Effector memory CD8-positive, alpha-beta T cell (primary cell): ENCODE measurements at places on chromosomes 1 and 21.

- DNase-seq: no peak
Observed at GRCh38 chr1:159088050-159088449, 11.5 kb upstream of the AIM2 start.

DNA sequence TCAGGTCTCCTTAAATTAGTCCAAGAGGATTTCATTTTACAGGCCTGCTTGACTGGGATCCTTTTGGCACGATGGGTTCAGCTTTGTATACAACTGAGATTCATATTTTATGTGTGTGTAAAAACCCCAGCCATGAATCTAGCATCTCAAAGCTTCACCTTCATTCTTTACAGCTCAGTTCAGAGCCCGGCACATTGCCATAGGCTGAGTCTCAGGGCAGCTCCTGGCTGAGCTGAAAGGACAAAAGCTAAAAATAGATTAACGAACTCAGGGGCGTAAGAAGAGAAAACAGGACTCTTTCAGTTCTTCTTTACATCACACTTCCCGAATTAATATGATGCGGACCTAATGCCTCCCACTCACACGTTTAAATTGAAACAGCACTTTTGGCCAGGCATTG is 262.8 kb upstream of the PBX1 start:
- no peak for DNase-seq

- DNase-seq: no peak
Observed at GRCh38 chr21:41965461-41966013, 11.7 kb upstream of the C2CD2 start.

DNA sequence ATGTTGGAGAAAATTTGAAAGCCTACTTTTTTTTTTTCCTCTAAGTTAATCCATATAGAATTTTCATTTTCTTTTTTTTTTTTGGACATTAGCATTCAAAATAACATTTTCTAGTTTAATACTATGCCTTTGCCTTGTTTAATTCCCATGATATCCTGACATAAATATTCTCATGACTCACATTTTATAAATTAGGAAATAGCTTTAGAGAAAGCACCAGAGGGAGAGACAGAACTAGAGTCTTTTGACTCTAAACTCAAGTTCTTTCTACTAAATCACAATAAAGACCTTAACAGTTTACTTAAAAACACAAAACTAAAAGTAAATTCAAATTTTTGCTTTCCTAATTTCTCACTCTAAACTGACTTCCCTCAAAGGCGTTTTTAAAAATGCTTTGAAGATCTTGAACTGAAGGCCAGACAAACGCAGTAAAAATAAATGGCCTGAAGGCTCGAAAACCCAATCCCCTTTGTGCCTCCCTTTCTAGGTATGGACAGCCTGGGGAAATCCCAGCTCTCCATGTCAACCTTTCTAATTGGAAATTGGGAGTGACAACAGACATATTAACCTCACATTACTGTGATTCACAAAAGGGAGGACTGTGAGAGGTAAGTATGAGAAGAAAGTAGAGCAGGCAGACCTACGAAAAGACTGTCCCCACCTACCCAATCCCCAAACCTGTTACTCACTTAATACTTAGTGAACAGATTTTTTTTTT is 104.6 kb downstream of the ENAH start:
- DNase-seq: no peak

- no peak for DNase-seq
Observed at GRCh38 chr1:97004054-97004453, 282.5 kb downstream of the PTBP2 start.

DNA sequence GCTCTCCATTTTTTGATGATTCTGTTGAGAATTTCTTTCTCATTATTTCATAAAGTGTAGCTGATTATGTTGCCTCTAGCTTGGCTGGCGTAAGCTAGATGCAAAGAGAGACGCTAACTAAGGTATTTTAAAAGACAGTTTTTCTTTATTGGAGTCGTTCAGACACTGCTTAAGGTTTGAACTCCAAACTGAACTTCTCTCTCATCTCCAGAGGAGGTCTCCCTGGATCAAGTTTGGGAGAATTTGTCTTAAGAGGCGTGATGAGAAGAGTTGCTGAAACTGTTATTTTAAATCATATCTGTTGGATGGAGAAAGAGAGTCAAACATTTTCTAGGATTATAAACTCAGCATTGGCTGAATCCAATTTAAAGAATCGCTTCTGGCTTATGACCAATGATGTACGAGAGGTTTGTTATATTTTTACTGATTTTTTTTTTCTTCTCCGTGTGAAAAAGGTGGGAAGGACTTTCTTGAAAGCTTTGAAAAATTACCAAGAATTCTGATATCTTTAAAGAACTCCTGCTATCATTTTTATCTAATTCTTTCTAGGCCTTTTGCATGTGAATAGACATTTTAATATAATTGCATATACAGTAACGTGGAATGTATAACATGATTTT is 34.0 kb downstream of the MAP3K7CL start:
- no peak for DNase-seq

GRCh38 chr1:220164517-220164916 is 70.6 kb downstream of the IARS2 start:
- no peak for DNase-seq

DNA sequence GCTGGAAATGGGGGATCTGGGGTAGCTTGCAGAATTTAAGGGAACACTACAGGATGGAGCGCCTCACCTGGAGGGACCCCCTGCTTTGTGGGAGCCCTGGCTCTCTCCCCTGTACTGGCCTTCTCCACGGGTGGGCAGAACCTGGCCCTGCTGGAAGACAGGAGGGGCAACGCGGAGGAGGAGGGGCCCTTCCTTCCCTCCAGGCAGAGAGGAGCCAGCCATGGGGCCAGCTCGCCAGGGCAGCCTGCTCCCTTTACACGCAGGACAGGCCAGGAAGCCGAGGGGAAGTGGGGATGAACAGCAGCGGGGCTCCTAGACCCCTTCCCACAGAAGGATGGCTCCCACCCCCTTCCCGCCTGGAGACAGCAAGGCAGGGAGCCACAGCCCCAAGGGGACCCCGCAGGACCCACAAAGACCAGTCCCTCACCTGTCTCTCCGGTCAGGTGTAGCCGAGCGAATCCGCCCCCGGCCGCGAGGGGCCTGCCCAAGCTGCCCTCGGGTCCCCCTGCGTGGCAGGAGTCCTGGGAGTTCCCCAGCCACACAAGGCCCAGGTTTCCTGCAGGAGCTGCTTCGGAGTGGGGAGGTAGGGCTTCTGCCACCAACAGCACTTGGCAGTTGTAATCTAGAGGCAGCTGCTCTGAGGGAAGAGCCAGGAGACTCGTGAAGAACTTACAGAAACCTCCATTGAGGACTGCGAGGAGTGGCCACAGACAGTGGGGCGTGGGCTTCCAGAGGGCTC is 1.6 kb upstream of the SLC19A1 start:
- DNase-seq: no peak

DNA sequence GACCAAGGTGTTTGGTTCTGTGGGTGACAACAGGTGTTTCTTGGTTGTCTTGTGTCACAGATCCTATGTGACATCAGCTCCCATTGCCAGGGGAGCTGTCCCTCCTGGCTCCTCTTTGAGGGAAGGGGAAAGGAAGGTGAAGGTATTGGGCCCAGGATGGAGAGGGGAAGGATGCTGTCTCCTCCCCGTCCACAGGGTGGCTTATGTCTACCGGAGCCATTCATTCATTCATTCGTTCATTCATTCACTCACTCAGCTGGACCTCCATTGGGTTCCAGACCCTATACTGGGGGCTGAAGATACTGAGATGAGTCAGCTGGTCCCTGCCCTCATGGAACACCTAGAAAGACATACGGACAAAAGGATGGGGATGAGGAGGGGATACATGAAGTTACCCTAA is 38.9 kb downstream of the EPHB2 start:
- no peak for DNase-seq

- no peak for DNase-seq
Observed at GRCh38 chr1:232477728-232478127, 152.2 kb downstream of the SIPA1L2 start.

- no peak for DNase-seq
Observed at GRCh38 chr1:35173909-35174540, 18.9 kb downstream of the SFPQ start.

GRCh38 chr1:238139713-238140112 is 249.0 kb upstream of the ZP4 start:
- DNase-seq: no peak

DNA sequence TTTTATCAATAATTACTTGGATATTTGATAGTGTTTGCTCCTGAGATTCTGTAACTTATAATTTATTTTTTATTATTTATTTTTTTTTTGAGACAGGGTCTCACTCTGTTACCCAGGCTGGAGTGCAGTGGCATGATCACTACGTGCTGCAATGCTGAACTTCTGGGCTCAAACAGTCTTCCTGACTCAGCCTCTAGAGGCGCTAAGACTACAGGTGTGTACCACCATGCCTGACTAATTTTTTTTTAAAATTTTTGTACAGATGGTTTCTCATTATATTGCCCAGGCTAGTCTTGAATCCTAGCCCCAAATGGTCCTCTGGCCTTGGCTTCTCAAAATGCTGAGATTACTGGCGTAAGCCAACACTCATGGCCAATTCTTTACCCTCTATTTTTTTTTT is 845.5 kb upstream of the ADGRL4 start:
- no peak for DNase-seq

DNA sequence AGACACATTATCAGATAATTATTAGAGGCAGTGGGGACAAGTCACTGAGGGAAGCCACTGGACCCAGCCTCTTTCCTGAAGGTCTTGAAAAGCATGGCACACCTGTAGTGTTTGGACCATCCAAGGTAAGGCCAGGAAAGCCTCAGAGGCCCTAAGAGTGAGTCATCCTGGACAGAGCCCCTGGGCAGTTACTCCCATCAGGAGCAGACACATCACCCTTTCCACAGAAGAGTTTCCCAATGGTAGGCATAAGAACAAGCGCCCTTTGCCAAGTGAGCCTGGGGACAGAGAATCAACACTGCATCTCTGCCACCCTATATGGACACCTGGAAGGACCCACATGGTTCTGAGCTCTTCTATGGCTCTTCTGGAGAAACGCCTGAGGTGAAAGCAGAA is 136.0 kb downstream of the PLXNA2 start:
- DNase-seq: no peak

- DNase-seq: no peak
Observed at GRCh38 chr1:225458222-225458631, 30.4 kb upstream of the LBR start.

DNA sequence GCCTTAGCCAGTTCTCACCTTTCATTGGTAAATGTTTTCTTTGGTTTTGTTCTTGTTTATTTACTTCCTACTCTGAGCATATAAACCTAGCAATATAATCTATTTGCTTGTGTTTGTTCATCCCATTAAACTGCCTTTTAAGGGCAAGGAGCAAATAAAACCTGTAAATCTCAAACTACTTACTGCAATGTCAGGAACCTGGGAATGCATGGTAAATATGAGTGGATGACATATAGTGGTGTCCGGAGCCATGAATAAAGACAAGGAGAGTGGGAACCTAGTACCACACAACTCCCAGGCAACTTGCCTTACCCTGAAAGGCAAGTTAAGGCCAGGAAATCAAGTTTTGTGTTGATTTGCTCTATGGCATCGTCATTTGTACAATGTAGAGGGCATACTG is 1133.7 kb upstream of the NCAM2 start:
- DNase-seq: no peak

- DNase-seq: no peak
Observed at GRCh38 chr21:43771698-43772424, 4.2 kb downstream of the CSTB start.

DNA sequence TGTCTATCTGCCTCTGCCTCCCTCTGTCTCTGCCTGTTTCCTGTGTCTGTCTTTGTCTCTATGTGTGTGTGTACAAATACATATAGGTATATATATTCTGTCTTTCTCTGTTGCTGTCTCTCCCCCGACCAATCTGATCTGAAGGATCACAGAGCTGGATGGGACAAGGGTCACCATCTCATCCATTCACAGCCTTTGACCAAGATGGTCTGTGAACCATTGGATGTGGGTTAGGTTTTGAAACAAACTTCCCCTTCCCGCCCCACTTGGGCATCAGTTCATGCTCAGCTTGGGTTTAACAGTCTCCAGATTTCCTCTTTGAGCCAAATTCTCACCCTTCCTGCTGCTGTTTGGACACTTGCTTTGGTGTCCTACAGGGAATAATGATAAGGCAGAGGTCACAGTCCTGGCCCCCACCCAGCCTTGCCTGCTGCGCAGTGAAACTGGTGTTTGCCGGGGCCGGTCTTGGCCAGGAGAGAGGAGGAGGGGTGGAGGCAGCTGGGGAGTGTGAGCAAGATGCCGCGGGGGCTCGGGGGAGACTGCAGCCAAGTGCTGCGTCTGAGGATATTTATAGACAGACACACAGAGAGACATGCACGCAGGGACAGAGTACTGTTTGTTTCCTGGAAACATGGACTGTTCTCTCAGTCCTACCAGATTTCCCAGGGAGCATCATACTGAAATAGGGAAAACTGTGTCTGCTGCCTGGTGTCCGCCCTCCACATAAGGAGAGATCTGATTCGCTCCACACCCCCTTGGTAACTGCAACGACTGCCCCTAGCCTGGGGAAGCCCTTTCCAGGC is 27.0 kb upstream of the BTG2 start:
- no peak for DNase-seq

- DNase-seq: no peak
Observed at GRCh38 chr21:34313116-34313515, 50.7 kb upstream of the KCNE2 start.

DNA sequence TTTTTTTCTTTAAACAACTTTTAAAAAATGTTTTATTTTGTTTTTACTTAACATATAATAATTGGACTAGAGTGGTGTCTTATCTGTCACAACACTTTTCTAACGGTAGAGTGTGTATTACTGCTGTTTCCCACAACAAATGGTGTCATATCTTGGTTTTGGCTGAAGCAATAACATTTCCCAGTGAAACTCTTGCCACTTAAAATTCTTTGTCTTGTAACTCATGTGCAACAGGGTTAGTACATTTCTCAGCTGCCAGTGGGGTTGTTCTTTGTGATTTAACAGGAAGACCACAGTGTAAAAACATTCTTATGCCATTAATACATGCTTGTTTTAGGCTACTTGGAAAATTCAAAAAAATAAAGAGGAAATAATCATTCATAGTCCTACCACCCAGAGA is 43.5 kb downstream of the ALPL start:
- DNase-seq: no peak

DNA sequence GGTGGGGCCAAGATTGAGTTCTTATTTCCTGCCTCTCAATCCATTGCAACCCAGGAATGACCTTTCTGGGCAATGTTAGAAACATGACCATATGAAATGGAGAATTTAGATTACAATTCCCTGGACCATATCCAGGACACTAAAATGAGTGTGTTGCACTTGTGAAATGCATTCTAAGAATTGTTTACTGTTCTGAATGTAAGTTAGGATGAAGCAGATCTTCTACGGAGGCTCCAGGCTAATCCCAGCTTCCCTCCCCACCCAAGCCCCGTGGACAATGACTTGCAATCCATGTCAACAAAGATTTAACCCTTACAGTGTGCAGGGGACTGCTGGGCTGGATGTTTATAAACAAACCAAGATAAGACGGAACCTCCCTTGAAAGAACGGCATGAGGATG is 31.7 kb upstream of the HAO2 start:
- no peak for DNase-seq

GRCh38 chr21:28641731-28642130 is 350.9 kb downstream of the LTN1 start:
- no peak for DNase-seq

GRCh38 chr1:235199441-235199840 is 38.4 kb upstream of the RBM34 start:
- no peak for DNase-seq

- no peak for DNase-seq
Observed at GRCh38 chr1:175673371-175674150, 69.8 kb downstream of the TNR start.
